Stimulated activated CD8-positive, alpha-beta memory T cell treated with anti-CD3 and anti-CD28 coated beads, Interleukin-15, amount 100 ng/mL, for 1 hour (primary cell): ENCODE measurements at places on chromosomes 7 and 10.
A peak's percentile ranks its signal among the peaks of the same experiment; 100 is the strongest.

DNA sequence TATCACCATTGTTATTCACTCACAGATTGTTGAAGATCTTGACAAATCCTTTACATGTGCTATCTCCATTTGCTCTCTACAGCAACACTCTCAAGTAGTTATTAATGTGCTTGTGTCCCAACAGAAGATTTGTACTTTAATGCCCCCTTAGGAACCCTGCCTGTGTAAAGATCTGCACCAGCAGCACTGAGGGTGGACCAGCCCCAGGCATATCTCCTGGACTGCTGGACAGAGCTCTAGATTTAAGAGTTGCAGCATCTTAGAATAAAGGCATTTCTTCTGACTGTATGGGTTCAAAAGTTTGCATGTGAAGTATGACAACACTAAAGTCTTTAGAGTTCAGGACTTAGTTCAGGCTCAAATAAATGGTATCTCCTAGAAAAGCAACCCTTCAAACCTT lies 94.7 kb downstream of the RNF133 start:
- DNase-seq, result no peak

GRCh38 chr7:105268511-105269392 lies 120.0 kb downstream of the SRPK2 start:
- no peak for DNase-seq

DNA sequence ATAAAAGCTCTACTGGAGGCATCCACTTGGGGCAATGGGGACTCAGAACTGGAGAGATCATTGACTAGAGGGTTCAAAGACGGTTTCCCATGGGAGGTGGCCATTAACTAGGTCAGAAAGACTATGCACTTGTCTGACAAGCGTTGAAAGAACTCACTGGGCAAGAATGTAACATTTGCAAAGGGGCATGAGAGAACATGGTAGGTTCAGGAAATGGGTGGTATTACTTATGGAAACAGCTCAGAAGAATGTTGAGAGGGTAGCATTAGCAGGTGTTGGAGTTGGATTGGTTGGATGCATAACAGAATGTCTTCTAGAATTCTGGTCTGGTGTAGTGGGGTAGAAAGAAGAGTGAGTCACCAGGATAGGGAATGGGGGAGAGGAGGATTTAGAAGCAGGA lies 119.1 kb upstream of the CDCA7L start:
- DNase-seq, result no peak

- no peak for DNase-seq
Measured at GRCh38 chr7:47291461-47292081, 290.3 kb downstream of the TNS3 start.

- no peak for DNase-seq
Measured at GRCh38 chr10:116247691-116248090, 25.3 kb downstream of the GFRA1 start.

- DNase-seq, result no peak
Measured at GRCh38 chr7:142798451-142799436, 28.0 kb downstream of the PRSS2 start.

DNA sequence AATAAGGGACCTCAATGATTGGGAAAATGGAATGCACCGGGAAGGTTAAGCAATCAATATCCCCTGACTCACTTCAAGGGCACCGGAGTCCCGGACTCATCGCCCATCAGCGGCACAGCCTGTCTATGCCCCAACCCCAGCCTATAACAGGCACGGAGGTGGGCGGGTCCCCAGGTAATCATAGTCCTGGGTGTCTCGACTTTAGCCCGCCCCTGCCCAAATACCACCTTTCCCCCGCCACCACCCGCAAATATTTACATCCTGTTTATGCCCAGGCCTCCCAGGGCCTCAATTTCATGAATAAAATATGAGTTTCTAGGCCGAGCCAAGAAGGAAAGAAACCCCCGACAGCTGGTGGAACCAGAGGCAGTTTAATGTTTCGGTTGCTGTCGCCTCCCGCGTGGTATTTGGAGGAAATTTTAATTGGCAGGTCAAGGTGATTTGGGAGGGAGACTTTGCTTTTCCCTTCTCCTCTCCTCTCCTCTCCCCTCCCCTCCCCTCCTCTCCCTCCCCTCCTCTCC lies 15.6 kb upstream of the RFC2 start:
- peak; percentile 36 for DNase-seq

DNA sequence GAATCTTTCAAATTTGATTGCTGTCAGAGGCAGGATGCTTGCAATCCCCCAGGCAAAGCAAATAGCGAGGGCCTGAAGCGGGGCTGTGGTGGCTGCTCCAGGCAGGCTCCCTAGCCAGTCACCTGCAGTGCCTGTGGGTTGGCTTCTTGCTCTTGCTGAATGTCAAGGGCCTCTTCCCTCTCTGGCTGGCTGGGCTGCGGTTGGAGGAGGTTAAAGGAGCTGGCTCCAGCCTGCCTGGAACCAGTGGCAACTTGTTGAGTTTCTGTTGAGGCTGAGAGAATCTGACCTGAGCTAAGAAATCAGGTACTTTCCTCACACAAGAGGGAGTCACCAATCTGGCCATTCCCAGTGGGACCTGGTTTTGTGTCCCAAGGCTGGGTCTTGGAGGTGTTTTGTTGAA lies 134.7 kb downstream of the TMEM178B start:
- DNase-seq, result no peak

- no peak for DNase-seq
Measured at GRCh38 chr7:116706668-116707126, 34.7 kb downstream of the MET start.

- DNase-seq, result no peak
Measured at GRCh38 chr7:99041526-99041925, 102.4 kb downstream of the SMURF1 start.

DNA sequence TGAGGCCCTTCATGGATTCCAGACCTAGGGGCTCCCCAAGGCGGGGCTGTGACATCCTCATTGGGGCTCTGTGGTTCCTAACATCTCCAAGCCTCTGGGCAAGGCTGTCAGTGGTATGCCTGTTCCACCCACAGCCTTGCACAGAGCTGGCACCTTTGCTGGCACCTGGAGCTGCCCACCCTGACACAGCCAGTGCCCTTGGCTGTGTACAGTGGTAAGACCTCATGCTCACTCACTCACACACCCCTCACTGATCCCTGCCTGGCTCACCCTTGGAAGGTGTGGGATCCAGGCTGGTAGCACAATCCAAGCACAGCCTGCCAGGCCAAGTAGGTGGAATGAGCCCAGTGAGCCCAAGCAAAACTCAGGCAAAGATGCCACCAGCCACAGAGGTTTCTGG lies 200.4 kb upstream of the PCDH15 start:
- DNase-seq, result no peak

- DNase-seq, result no peak
Measured at GRCh38 chr10:11237571-11237970, 219.9 kb downstream of the CELF2 start.

DNA sequence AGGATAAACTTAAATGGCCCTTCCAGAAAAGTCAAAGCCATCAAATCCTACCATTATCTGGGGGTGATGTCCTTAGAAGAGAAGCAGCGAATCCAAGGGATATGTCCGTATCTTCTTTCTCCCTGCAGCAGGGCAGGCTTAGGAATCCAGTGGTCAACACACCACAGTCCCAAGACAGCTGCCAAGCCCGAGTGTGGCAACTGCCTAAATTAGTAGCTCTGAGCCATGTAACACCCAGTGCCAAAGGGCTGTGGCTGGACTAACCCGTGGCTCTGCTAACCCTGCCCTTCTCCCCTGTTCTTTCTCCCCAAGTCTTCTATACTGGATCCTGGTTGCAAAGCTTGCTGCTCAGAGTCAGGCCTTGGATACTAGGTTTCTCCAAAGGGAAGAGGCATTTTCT lies 74.8 kb downstream of the CDK1 start:
- no peak for DNase-seq

DNA sequence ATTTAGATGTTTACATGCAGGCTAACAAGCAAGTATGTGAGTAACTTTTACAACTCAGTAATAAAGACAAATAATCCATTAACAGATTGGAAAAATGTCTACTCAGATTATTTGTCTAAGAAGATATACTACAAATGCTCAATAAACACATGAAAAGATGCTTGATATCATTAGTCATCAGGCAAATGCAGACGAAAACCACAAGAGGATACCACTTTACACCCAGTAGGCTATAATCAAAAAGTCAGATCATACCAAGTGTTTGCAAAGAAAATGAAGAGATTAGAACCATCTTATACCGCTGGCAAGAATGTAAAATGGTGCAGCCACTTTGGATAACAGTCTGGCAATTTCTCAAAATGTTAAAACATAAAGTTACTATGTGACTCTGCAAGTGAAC lies 84.1 kb downstream of the MALSU1 start:
- no peak for DNase-seq

GRCh38 chr7:72279203-72279602 lies 132.9 kb downstream of the CALN1 start:
- no peak for DNase-seq

GRCh38 chr10:49350846-49351532 lies 44.9 kb downstream of the DRGX start:
- DNase-seq, result no peak

DNA sequence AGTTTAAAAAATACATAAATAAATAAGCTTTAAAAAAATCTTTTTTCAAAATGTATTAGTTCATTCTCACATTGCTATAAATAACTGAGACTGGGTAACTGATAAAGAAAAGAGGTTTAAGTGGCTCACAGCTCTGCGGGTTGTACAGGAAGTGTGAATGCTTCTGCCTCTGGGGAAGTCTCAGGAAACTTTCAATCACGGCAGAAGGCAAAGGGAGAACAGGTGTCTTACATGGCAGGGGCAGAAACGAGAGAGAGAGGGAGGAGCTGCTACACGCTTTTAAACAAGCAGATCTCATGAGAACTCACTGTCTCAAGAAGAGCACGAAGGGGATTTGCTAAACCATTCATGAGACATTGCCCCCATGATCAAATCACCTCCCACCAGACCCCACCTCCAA lies 114.6 kb downstream of the DNAJC1 start:
- no peak for DNase-seq

DNA sequence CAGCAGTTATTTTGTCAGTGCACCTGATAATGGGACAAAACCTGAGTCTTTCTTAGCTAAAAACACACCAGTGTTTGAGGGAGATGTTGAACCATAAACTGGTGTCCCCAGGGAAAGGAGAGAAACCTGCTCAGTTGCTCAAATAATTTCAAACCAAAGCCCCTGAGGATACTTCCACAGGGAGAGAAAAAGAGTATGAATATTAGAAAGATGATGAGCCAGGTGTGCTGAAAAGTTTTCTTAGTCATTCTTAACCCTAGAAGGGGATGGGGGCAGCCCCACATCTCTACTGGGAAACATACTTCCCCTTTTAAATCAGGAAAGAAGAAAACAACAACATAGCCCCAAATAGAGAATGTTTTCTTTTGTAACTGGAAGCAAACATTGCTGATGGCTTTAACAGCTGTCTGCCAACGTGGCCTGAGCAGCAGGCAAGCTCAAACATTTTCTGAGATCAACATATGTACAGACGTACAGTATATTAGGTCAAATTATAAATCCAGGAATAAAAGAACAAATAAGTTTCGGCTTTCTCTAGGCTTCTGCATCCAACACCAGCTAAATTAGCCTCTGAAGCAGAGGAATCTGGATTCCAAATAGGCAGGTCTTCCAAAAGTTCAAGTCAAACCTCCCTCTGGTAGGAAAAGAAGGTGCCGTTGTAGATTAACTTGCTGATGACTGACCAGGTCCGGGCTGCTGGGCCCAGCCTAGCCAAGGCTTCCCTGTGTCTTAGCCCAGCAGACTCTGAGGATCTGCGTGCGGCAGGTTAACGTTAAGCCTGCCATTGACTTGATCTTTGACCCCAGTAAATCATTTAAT lies 30.5 kb upstream of the FBXW4 start:
- no peak for DNase-seq

DNA sequence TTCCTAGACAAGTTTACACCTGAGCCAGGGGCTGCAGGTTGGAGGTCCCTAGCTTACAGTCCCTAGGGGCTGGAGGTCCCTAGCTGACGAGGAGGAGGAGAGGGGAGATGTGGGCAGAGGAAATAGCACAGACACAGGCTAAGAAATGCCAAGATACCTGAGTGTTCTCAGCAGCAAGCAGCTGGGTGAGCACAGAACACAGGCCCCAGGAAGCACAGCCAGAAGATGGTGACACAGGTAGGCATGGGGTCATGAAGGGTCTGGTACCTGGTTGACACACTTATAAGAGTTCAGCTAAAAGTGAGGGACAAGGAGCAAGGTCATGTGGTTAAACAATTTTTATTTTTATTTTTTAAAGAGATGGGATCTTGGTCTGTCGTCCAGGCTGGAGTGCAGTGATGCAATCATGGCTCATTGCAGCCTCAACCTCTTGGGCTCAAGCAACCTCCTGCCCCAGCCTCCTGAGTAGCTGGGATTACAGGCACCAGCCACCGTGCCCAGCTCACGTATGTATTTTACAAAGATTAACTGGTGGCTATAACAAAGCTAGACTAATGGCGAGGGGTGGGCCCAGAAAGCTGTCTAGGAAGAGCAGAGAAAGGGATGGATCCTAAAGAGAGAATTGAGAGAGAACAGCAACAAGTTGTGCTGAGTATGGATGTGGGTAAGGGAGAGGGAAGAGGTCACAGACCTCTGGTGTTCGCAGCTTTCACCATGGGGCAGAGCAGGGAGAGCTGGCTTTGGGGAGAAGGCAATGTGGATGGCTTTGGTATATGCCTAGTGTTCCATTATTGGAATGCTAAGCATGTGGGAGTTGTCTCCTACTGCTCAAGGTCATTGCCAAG lies 140.3 kb upstream of the KLF14 start:
- DNase-seq, result no peak

GRCh38 chr7:63029207-63029522 lies 969.5 kb upstream of the ZNF722 start:
- DNase-seq, result no peak

- DNase-seq, result no peak
Measured at GRCh38 chr10:35696392-35697287, 54.5 kb upstream of the FZD8 start.

GRCh38 chr7:73742753-73743641 lies 4.4 kb upstream of the ABHD11 start:
- no peak for DNase-seq

DNA sequence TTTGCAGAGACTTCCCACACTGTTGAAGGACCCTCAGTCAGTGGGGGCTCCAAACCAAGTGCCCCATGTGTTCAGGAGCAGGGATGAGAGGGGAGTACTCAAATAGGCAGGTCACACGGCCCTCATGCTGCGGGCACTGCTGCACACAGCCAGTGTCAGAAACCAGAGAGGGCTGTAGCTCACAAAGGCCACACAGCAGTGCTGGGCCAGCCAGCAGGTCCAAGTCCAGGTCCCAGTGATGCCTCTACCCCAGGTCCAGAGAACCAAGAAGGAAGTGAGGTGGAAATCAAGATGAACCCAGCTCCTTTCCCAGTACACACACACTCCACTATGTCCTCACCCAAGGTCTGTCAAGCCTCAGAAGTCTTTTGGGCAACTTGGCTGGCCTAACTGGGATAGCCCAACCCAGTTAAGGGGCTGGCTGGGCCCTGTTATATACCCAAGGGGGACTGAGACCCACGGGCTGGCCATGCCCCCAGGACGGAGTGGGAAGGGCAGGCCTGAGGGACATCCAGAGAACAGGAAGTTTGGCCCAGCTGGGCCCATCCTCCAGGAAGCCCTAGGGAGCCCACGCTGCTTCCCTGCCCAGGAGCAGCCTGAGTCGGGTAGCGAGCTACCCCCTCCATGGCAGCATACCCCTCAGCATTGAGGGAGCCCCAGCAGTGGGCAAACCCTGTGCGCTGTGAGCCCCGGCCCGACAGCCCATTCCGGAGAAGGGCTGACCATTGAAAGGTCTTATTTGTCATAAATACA lies 24.3 kb downstream of the GRID1 start:
- no peak for DNase-seq
